ENCODE measurements at places on chromosomes 7 and 10. TPM values are rescaled to one million over a fixed set of nuclear protein-coding genes. Genes with fewer than 3 reads are reported as not detected.

KIF11 gene
- 0.71 TPM for total RNA-seq

ADGRA1 gene
- total RNA-seq = not detected

DNA sequence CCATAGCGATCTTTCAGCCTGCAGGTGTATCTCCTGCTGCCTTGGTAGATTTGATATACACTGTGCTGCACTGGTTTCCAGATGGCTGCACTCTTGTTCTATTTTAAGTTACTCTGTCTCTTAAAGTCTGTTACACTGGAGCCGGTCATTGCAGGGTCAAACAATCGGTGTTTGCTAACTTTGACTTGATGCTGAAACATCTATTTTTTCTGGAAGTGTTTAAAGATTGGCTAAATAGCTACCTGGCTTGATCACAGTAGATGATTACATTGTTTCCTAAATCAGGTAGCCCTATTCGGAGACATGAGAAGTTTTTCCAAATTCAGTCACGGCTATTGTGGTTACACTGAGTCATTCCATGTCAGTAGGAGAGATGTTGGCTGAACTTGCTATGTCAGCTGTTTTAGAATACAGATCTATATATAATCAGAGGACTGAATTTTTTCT is 574.8 kb downstream of the ETV1 start:
- DNase-seq = no peak

CDC14C gene
- not detected for total RNA-seq

DNA sequence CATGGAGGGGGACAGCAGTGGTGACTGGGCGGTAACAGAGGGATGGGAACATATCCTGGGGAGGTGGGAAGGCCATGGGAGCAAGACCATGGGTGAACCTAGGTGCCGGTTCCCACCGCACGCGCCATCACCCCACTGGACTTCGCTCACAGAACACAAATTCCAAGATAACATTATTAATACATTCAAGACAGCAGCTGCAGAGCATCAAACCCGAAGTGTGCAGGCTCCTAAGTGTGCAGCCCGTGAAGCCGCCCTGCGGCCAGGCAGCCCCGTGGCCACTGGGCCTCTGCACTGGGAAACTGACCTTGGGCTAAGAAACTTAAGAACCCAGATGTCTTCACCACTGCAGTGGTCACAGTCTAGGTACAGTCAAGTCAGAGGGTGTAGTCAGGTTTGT is 42.8 kb upstream of the ZRANB1 start:
- no peak for DNase-seq

DNA sequence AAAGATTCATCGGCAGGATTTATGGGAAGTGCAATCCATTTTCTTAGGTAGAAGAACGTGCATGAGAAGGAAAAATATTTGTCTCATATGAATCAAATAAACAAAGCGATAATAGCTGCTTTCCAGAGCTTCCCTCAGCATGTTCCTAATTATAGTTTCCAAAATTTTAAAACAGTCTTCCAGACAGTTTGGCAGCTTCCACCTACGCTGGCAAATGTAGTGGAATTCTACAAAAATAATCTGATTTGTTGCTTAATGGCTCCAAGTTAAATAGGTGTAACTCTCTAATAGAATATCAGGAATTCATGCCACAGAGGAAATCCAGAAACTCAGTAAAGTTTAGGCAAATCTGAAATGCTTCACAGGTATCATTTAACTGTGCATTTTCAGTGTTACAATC is 23.3 kb upstream of the AGBL3 start:
- DNase-seq = no peak

SLC13A4 gene
- total RNA-seq = not detected

DNA sequence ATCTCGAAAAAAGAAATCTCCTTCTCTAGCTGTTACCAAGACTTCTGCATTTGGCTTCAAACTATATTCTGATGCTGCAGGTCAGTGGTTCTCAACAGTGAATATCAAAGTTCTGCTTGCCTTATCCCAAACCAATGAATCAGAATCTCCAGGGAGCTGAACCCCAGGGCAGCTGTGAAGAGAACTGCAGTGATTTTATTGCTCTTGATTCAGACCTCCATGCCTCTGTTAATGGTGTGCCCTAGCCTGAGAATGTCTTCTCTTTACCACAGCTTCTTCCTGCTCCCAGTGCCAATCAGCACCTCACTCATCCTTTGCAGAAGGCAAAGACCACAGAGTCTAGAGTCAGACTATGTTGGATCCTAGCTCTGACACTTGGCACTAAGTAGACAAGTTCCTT is 46.2 kb upstream of the MRLN start:
- DNase-seq = no peak

- no peak for DNase-seq
These were observed 760 bp upstream of the FOXK1 start for GRCh38 chr7:4681218-4681851.

SRRM3 gene
- total RNA-seq = 16.1 TPM

OGDHL gene
- 3.2 TPM for total RNA-seq

NUP42 gene
- 37.2 TPM for total RNA-seq

GRCh38 chr7:28104041-28104541 is 76.5 kb downstream of the JAZF1 start:
- DNase-seq = no peak

DNA sequence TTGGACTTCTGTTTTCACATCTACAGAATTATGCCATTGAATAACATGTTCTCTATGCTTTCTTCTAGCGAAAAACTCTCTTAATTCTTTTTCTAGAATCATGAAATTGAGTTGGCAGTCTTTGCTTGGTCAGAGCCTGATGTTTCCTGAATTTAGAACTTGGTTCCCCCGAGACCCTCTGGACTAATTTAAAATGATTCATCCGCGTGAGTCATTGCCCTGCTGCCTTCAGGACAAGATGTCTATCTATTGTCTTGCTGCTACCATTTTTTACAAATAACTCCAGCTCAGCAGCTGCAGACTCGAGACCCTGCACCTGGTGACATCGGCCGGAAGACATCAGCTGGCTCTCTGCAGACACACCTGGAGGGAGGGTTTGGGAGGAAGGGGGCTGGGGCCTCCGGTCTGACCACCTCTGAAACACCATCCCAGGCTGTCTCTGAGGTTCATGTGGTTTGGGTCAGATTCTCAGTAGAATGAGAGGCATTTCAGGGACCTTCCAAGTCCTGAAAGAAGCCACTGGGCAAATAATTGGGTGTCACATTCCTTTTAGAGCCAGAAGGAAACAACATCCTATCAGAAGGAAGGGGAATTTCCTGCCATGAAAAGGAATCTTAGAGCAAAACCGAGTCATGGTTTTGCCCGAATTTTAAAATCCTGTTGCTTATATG is 20.9 kb upstream of the KLF6 start:
- peak; percentile 81 for DNase-seq

PCLO gene
- 4.2 TPM for total RNA-seq

- DNase-seq = no peak
These were observed 60.8 kb downstream of the LARP4B start for GRCh38 chr10:870564-871166.

DNA sequence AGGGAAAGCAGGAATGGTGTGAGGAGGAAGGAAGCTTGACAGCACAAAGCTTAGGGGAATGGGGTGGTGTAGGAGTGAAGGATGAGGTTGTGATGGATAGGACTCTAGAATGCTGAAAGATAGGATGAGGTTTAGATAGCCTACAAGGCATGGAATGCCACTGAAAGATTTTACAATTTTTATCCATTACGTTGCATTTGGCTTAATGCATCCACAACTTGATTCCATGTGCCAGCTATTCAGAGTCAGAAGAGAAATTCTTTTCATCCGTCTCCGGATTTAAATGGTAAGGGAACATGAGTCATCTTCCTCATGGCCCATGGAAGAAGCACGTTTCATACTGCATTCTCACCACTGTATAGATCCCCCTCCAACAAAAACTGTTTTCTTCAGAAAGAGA is 212.4 kb upstream of the BMPER start:
- no peak for DNase-seq
